Thyroid gland (tissue), 4 donors: ENCODE measurements at places on chromosomes 7 and 10.

GRCh38 chr10:5559642-5560141, 34.9 kb downstream of the CALML3 start:
- DNase-seq: no peak
- H3K27ac ChIP-seq: no peak overlapping the region
- no peaks in the 10 kb centered on the region for H3K27me3 ChIP-seq
- no peak overlapping the region for H3K4me3 ChIP-seq
- H3K4me1 ChIP-seq: peaks cover 2% of the 10 kb centered on the region

- H3K36me3 ChIP-seq: no peaks in the 10 kb centered on the region
- peak; percentile 87 for DNase-seq
- H3K27me3 ChIP-seq: no peaks in the 10 kb centered on the region
- H3K4me1 ChIP-seq: peaks cover 4% of the 10 kb centered on the region
- H3K27ac ChIP-seq: no peak overlapping the region
- H3K4me3 ChIP-seq: peak overlapping the region; percentile 89
These were observed 22.7 kb upstream of the ANLN start for GRCh38 chr7:36366718-36367560.

GRCh38 chr7:130430115-130430514, 10.7 kb downstream of the CEP41 start:
- H3K27me3 ChIP-seq: no peaks in the 10 kb centered on the region
- H3K27ac ChIP-seq: no peak overlapping the region
- no peaks in the 10 kb centered on the region for H3K4me1 ChIP-seq
- no peaks in the 10 kb centered on the region for H3K36me3 ChIP-seq

- H3K36me3 ChIP-seq: no peaks in the 10 kb centered on the region
- no peak overlapping the region for H3K4me3 ChIP-seq
- no peak for DNase-seq
These were observed 70.1 kb downstream of the GLRX3 start for GRCh38 chr10:130206216-130206737.

DNA sequence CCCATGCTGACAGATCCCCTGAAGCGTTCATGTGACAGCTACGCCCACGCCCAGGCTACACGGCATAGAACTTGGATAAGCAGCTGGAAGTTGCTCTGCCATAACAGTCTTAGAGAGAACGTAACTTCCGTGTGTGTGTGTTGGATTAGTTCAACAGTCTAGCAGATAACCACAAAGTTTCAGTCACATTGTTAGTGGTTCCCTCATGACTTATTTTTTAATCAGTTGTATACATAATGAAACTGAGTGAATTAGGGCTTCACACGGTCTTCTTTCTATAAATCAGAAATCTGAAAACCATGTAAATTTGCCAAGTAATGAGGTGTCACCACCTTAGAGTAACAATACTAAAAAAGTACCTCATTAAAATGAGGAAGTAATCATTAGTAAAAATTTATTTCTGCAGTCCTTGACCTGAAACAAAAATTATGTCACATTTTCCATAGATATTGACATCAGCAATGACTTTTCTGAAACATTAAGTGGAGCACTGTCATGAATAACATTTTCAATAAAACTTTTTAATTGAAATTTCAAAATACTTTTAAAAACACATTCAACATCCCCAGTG, 21.7 kb upstream of the MACC1 start:
- H3K27ac ChIP-seq: no peak overlapping the region
- no peak for DNase-seq
- peaks cover 9% of the 10 kb centered on the region for H3K4me1 ChIP-seq
- H3K4me3 ChIP-seq: no peak overlapping the region
- no peaks in the 10 kb centered on the region for H3K36me3 ChIP-seq
- no peaks in the 10 kb centered on the region for H3K27me3 ChIP-seq

DNA sequence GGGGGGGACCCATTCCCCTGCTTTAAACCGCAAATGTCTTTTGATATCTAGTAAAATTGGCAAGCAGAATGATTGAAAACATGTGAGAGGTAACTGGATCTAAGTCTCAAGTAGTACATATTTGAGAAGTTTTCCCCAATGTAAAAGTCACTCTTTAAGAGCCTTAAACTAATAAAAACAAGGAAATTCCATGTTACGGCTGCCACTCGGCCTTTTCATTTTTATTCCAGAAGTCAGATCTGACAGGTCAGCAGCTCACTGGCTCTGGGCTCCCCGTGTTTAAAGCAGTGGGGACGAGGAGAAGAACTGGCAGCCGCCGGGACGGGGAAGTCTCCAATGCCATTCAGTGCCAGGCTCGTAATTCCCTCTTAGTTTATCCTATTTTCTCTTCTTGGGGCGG, 80.7 kb downstream of the CUX1 start:
- no peak overlapping the region for H3K4me3 ChIP-seq
- H3K36me3 ChIP-seq: no peaks in the 10 kb centered on the region
- peaks cover 41% of the 10 kb centered on the region for H3K4me1 ChIP-seq
- peak overlapping the region; percentile 84 for H3K27ac ChIP-seq
- H3K27me3 ChIP-seq: no peaks in the 10 kb centered on the region

GRCh38 chr10:25261558-25261957, 86.8 kb downstream of the GPR158 start:
- H3K27me3 ChIP-seq: no peaks in the 10 kb centered on the region
- no peak overlapping the region for H3K27ac ChIP-seq
- no peaks in the 10 kb centered on the region for H3K36me3 ChIP-seq
